ENCODE measurements at places on chromosomes 16 and 17.

DNA sequence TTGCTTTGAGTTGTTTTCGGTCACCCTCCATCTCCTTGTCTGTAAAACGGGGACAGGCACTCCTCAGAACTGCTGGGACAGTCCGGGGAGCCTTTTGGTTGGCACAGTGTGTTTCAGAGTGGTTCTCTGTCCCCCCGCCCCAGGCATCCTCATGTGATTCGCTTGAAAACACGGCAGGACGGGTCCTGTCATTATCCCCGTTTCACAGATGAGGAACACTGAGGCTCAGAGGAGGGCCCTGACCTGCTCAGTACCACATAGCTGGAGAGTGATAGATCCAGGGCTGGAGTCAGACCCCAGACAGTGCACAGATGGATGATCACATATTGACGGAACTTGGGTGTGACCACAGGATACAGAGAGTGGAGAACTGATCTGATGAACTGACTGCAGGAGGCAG, 13.5 kb upstream of the ADGRG1 start:
- no peak for DNase-seq

DNA sequence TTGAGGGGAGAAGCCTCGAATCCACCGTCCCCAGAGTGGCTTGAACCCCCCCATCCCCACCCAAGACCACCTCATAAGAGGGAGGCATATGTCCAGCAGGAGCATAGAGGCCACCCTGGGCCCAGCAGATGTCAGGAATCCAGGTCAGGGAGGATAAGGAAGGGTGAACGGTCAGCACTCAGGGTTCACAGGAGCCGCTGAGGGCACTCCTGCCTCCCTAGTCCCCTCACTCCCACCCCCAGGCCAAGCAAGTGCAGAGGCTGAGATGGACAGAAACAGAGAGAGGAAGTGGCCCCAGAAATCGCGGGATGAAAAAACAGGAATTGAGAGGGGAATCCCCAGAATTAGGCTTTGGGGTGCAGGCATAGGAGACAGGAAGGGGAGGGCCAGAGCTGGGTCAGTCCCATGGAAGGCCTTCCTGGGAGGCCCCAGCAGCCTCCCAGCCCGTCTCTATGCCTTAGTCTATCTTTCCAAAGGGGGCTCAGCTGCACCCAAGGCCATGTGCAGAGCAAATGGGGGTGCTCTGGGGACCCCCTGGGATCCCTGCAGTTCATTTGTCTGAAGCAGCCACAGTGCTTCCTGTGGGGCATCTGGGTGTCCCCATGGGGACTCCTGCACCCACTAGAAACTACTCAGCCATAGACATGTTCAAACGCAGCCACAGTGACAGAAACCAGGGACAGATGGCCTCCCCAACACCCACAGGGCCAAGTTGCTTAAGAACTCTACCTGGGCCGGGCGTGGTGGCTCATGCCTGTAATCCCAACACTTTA, 1.7 kb downstream of the CMTM3 start:
- DNase-seq = no peak

DNA sequence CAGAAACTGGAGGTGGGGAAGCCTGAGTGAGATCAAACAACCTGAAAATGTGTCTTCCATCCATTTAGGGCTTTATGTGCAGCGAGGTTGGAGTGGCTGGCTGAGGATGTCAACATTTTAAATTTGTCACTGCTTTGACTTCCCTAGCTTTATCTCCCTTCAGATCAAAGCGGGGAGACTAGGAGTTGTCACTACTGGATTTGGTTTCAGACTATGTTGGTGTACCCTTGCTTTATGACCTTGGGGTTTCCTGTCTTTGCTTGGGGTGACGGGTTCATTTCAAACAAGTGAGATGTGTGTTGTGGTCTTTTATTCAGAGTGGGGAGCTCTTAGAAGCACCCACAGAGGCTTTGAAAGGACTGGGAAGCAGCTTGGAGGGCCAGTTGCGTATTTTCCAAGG, 25.6 kb downstream of the MSI2 start:
- DNase-seq = no peak

DNA sequence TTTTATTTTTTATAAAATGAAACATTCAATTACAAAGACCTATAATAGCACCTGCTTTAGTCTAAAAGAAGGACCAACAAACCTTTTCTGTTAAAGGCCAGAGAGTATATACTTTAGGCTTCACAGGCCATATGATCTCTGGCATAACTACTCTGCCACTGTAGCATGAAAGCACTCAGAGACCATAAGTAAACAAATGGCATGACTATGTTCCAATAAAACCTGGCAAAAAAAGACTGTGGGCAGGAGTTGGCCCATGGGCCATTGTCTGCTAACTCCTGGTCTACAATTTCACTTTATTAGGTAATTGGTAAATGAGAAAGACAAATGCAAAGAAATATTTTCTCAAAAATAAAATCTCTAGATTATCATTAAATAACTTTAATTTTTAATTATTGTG, 14.9 kb downstream of the CEP112 start:
- no peak for DNase-seq

DNA sequence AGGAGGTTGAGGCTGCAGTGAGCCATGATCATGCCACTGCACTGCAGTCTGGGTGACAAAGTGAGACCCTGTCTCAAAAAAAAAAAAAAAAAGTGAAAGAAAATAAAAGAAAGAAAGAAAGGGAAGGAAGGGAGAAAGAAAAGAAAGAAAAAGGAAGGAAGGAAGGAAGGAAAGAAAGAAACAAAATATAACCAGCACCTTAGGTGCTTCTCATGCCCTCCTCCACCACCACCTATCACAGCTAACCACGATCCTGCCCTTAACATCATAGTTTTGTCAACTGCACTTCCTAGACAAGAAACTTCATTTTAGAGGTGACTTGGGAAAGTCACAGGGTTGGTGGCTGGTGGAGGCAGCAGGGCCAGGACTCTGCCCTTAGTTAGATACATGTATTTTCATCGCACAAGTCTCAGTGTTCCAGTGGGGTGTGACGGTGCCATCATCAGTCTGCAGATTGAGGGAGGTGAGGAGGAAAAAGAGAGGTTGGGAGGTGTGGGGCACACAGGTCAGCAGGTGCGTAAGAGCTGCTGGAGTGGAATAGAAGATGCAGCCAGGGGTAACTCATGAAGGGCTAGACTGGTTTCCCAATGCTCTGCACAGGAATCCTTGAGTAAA, 10.0 kb downstream of the SUPT4H1 start:
- no peak for DNase-seq

DNA sequence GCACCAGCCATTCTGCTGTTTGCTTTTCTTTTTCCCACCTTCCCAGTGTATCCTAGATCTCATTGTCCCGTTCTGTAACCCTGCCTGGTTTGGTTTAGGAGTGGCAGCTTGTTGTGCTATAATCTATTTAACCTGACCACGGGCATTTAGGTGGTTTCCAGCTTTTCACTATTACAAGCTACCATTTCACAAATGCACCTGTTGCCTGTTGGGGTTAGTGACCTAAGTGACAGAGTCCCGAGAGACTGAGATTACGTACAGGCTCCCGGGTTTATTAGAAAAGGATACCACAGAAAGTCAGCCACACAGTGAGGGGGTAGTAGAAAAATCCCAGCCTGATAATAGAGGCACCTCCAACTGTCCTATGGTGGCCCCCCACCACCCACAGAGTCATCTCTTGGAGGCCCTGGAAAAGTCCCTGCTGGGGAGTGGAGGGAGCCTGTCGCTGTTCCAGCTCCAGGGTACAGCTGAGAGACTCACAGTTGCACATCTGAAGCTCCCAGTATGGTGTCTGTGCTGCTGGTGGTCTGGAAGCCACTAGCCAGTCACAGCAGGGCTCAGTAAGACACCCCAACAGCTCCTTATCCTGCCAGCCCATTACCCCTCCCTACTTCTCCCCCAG, 21.2 kb downstream of the CLEC16A start:
- DNase-seq = no peak

DNA sequence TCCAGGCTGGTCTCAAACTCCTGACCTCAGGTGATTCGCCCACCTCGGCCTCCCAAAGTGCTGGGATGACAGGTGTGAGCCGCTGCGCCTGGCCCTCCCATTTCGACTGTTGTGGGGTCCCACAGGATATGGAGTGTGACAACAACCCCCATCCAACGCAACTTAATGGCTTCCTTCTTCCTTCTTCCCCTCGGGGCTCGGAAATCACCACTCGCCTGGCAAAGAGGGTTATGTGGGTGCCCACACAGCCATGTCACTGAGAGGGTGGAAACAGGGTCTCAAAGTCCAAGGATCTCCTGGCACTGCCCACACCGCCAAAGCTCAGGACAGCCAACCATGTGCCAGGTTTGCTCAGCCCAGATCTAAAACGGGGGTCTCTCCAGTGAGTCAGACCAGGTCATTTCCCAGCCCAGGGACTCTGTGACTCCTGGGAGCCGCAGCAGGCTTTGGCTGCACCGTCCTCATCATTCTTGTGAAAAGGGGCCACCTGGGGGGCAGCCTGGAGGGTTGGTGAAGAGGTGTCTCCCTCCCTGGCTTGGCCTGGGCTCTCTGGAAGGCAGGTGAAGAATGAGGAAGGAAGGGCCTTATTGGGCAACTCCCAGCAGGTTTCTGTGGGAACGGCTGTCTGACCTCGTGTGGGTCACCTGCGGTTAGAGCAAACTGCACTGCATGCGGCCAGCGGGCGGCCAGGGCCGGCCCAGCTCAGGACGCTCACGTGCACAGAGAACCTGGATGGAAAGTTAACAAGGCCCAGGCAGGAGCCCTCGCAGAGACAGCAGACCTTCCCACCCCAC, 25.3 kb upstream of the LITAF start:
- no peak for DNase-seq

DNA sequence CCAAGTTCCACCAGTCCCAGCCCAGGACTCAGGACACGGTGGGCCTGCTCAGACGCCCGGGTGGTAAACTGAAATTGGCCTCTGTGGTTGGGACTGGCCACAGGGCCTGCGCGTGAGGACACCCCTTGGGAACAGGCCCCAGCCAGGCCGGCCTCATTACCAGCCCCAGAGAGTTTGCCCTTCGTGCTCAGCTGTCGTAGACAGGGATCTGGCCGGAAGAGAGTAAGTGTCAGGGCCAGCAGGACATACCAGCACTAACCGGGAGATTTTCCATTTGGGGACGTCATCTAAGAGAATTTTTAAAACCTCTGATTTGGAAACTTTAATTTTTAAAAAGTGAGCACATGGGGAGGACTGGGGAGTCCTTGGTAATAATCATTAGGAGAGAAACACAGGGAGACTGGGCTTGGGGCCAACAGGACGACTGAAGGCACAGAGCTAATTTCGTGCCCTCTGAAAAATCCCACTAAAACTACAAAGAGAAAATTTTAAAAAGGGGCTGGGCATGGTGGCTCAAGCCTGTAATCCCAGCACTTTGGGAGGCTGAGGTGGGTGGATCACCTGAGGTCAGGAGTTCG, 2.4 kb upstream of the RBFOX3 start:
- no peak for DNase-seq

- DNase-seq = no peak
These were observed 468.4 kb upstream of the RBFOX1 start for GRCh38 chr16:6864244-6864643.

GRCh38 chr17:32928586-32929535, 908 bp downstream of the TMEM98 start:
- no peak for DNase-seq
